HFF-Myc (cell line): ENCODE measurements at places on chromosomes 5 and 9.

DNA sequence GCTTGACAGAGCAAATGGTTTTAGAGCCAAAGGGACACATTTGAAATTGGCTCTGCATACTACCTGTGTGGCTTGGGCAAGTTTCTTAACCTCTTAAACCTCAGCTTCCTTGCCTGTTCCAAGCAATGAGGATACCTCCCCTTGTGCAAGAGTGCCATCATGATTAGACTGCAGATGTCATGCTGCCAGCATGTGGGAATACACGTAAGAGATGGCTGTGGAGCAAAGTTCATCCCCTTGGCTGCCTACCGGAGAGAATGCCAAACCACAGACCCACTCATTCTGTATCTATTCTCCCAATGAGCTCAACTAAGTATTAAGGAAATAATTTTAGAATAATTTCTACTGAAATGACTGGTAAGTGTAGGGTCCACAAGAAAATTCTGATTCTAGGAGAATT is 101.3 kb downstream of the WDR41 start:
- DNase-seq, result no peak

DNA sequence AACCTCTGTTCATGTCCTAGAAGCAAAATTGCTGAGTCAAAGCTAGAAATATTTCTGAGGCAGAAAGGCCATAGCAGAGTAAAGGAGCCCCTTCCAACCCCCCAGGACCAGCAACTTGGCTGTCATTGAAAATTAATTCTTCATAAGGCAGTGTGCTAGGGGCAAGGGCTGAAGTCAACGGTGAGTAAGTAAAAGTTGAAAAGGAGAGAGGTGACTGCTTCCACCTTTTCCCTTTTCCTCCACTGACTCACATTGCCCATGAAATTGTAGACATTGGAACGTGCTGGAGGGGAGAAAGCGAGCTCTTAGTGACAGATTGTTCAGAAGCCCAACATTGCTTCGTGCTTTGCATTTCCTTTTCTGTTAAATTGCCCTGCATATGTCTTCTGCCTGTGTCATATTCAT is 19.1 kb downstream of the GLRA1 start:
- no peak for DNase-seq

DNA sequence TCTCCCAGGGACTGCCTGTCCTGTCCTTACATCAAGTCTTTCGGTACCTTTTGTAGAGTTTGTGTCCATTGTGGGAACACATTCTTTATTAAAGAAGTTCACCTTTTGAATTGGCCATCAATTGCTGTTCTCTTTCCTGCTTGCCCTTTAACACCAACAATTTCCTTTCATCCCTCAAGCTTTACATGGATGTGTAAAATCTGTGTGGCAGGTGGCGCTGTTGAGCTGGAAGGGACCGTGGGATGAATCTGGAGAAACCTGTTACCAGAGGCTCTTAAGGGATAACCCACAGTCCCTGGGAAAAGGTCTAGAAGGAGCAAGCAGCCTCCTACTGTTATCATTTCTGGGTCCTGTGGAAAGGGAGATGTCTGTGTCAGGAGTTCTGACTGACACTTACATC is 7.9 kb upstream of the ZFP62 start:
- DNase-seq, result peak; percentile 49

DNA sequence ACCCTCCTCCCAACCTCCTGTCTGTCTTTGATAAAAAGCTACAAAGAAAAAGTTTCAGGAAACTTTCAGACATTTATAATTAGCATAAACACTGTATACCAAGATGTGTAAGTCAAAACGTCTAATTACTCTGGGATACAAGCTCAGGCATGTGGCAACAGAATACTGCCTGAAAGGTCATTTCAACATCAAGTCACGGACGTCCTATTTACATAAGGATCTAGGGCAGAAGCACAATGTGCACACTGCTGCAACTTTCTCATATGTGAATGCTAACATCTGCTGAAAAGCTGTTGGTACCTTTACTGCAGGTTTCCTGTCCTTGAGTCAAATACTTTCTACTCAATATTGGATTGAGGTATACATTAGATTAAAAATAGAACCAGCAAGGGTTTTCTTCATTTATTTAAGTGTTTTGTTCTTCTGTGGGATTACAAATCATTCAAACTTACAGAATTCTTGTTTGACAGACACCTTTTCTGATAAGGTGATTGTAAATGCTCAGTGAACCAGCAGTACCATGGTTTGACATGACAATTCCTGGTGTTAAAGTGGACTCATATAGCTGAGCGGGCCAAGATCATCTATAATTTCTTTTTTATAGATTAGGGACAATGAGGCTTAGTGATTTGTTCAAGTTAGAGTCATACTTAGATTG is 36.8 kb downstream of the ELL2 start:
- DNase-seq, result no peak
